ENCODE measurements at places on chromosomes 3 and 15.

- no peak for DNase-seq
Observed at GRCh38 chr15:32982001-32982400, 212.5 kb downstream of the FMN1 start.

- no peak for DNase-seq
Observed at GRCh38 chr3:121948641-121949040, 54.4 kb downstream of the SLC15A2 start.

DNA sequence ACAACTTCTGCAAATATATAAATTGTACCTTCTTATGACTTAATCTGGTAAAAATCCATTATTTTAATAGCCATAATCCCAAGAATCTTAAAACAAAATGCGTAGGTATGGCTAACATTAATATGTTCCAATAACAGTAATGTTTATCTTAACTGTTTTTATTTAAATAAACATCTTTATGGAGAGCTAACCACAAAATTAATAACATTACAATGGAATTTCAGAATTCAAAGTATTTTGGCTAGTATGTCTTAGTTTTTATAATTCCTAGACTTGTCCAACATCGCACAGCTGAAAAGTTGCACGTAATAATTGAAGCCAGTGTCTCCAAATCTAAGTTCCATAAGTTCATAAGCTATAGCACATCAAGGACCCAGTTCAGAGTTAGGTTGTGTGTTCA is 47.6 kb downstream of the ANKRD28 start:
- no peak for DNase-seq

GRCh38 chr3:135238236-135238830 is 443.3 kb downstream of the EPHB1 start:
- no peak for DNase-seq

GRCh38 chr3:61233746-61234145 is 17.5 kb downstream of the FHIT start:
- no peak for DNase-seq

- DNase-seq, result no peak
Observed at GRCh38 chr3:47747558-47747957, 34.1 kb downstream of the SMARCC1 start.

- DNase-seq, result no peak
Observed at GRCh38 chr15:67382723-67383122, 128.1 kb downstream of the IQCH start.

- DNase-seq, result no peak
Observed at GRCh38 chr3:11407644-11408043, 135.4 kb downstream of the ATG7 start.

DNA sequence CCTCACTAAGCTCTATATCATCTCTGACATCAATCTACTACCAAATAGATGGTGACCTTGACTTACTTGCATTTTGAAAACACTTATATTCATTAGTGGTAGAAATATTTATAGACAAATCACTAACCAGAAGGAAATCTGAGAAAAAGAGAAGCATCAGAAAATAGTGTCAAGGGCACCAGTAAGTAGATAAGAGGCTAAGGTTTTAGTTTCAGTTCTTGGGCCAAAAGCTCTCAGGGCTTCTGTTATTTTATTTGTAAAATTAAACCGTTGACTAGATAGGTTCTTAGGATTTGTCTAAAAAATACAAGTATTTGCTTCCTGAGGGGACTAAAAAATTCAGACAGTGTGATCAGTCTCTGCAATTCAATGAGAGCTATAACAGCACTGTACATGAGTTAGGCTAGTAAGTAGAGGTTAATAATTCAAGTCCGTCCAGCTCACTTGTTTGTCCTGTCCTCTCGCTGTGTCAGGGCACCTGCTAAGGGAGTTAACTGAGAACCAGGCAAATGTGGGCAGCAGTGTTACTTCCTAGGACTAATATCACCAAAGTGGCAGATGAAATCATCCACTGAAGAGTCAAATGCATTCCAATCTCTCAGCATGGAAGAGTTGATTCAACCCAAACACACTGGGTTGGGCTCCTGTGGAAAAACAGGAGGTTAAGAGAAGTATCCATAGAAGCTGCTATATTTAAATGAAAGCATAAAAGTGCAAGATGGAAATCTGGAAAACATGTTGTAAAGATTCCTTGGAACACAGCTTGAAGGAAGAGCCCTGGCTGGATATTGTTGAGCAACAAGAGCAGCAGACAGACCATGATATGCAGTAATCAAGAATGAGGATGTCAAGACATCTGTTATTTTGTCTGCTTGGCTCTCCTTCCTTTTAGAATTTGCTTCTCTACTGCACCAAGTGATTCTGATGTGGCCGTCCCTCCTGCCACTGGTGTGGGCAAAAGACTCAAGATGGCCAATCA is 134.9 kb upstream of the ZBTB20 start:
- DNase-seq, result no peak

DNA sequence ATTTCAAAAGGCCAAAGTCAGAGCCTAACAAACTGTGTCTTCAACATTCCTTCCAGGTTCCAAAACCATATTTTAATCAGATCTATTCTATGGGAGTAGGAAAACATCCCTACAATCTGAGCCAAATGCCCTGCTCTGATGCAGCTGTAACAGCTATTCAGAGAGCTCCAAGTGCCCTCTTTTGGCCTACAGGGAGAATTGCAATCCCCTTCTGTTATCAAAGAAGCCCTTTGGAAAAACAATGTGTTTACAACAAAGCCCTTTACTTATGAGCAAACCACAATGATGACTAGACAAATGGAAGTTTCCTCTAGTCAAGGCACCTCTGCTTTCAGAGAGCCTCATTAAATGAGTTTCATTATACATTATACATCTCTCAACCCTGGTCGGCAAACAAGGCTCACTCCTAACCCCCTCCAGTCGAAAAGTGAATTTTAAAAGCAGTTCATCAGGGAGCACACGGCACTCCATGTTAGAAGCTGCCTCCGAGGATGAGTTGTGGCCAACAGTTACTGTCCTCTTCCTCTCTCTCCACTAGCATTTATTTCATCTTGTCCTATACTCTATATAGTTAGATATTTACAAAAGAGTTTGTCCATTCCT is 42.6 kb upstream of the TMCO5A start:
- no peak for DNase-seq

DNA sequence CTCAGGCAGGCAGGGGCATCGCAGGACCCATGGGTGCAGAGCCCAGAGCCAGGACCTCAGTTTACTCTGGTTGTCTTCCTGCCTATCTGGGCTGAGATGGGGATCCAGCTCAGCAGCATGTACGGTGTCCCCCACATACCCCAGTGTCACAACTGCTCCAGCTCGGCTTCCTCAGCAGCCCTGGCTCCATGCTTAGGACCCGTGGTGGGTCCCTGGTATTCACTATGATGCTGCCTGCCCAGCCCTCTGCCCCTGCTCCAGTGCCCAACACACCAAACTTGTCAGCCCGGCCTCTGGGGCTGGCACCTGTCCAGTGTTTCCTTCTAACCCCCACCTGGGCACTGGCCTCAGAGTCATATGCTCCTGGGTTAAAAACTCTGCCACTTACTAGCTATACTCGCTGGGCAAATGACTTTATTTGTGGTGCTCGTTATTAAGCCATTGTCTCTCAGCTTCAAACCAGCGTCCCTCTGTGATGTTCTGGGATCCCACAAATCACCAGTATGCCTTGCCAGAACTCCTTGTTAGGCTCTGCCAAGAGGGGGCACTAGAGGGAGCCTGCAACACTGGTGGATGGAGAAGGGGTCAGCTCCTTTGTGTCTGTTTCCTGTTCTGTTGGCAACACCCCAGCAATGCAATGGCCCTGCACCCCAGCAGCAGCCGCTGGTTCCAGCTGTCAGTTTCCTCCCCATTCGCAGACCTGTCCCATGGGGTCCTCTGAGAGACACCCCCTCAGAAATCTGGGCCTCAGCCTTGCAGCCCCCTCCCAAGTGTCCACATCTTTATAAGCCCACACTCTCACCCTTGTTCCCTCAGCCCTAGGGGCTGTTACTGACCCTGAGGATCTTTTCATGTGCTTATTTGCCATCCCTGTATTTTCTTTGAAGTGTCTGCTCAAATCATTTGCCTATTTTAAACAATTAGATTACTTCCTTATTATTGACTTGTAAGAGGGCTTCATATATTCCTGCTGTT is 24.1 kb upstream of the MRPS22 start:
- DNase-seq, result no peak

GRCh38 chr15:98419173-98419780 is 229.1 kb upstream of the IGF1R start:
- no peak for DNase-seq

GRCh38 chr3:134284438-134284837 is 33.8 kb upstream of the RYK start:
- no peak for DNase-seq

DNA sequence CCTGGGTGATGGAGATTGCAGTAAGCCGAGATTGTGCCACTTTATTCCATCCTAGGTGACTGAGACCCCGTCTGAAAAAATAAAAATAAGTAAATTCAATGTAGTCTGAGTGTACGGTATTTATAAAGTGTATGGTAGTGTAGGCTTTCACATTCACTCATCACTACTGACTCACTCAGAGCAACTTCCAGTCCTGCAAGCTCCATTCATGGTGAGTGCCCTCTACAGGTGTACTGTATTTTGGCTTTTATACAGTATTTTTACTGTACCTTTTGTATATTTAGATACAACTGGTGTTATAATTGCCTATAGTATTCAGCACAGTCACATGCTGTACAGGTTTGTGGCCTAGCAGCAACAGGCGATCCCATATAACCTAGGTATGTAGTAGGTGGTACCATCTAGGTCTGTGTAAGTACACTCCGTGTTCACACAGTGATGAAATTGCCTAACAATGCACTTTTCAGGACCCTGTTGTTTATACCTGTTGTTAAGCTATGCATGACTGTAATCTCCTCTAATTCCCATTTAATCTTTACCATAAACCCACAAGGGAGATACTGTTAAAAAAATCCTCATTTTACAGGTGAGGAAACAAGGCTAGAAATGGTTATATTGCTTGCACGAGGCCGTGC is 19.3 kb downstream of the CACNA1D start:
- no peak for DNase-seq

GRCh38 chr3:147713234-147714133 is 304.3 kb downstream of the ZIC1 start:
- DNase-seq, result no peak

GRCh38 chr15:71203586-71204474 is 88.6 kb downstream of the THSD4 start:
- DNase-seq, result no peak

DNA sequence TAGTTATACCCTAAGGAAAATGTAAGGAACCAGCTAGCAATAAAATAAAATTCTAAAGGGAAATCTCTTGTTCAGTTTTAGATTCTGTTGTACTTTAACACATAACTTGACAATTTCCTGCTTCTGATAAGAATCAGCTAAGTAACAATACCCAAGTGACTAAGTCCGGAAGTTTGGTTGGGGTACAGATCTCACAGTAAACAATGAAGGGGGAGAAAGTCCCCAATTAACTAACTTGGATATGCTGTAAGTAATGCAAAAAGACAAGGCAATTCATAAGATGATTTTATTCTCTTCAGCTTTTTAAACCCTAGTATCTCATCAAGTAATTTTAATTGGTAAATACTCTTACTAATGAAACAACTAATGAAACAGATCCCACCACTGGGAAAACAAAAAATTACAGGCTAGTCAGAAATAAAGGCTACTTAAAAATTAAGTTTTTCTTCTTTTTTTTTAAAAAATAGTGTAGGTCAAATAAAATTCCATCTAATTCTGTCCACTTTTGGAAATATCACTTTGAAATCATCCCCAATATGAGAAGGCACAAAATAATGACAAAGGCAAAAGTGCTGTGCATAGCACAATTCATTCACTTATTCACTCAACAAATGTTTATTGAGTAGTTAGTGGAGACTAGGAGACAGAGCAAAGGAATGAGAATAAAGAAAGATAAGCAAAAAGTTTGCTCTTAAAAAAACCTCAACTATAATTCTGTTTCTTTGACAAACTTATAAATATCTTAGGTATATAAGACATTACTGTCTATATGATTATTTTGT is 37.8 kb upstream of the IL20RB start:
- no peak for DNase-seq

DNA sequence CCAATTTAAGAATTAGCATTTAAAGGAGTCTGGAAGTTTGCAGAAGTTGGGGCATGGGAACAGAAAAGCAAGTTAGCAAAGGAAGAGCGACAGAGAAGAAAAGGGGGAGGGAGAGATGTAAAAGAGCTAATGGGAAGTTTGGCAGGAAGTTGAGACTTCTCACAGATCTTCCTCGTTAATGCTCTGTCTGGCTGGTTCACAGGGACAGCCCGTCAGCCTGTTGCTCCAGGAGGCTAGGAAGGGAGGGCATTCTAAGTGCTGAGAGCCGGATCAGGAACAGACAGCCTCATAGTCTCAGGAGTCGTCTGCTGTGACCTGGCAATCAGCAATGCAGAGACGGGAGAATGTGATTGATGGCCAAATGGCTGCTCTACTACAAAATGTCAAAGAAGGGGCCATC is 150.3 kb downstream of the AGBL1 start:
- DNase-seq, result no peak

DNA sequence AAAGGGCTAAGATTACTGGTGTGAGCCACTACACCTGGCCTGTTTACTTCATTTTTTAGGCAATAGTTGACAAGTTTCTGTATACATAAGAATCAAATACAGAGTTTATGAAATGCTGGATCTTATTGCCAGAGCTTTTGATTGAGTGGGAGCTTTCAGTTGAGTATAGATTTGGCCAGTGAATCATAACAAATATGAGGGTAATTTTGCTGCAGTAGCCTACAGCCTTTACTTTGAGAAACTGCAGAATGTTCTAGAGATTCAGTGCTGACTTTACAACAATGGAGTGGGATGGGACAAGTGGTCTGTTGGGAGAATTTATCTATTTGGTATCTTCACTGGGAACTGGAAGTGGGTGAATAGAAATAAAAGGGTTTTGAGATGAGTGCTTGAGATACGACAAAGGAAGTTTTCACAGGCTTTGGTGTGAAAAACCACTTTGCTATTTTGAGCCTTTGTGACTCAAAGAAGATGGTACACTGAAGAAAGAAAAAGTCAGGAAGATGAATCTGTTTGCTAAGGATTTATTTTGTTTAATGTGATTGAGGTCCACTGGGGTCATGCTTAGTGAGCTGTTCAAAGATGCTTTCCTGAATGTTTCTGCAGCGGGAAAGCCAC is 227.8 kb downstream of the UBE2E2 start:
- DNase-seq, result no peak

DNA sequence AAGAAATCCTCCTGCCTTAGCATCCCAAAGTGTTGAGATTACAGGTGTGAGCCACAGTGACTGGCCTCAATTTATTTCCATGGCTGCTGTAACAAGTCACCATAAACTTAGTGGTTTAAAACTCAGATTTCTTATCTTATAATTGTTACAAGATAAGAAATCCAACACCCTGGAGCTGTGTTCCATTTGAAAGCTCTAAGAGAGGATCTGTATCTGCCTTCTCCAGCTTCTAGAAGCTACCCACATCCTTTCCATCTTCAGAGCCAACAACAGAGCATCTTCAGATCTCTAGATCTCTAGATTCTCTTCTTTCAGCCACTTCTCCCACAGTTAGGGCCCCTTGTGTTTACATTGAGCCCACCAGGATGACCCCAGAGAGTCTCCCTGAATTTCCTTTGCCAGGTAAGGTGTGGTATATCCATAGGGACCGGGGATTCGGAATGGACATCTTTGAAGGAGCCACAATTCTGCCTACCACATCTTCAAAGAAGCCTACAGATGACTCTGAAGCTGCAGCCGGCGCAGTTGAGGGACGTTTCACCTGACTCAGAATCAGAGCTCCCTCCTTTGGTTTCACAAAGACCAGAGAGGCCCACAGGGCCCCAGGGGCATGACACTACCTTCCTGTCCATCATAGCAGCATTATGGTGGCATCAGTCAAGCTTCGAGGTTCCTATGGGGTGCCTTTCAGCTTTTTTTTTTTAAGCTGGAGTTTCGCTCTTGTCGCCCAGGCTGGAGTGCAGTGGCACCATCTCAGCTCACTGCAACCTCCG is 87.0 kb upstream of the IGF1R start:
- no peak for DNase-seq
